ENCODE measurements at places on chromosomes 16 and 17.

DNA sequence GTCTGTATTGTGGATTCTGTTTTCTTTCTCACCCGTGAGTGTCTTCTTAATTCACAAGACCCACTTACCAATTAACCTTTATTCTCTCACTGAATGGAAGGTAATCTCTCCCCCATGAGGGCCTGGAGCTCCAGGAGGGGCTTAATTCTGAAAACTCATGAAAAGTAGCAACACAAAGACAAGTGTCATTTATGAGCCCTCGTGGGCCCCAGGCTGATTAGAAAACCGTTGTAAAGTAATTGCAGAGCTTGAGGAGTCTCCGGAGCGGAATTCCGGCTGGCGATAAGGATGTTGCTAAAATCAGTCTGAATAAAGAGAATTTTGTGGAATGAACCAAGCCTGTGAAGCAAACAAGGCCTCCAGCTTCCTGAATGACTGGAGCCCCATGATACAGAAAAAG, 301.5 kb downstream of the HAPSTR1 start:
- no peak for DNase-seq

DNA sequence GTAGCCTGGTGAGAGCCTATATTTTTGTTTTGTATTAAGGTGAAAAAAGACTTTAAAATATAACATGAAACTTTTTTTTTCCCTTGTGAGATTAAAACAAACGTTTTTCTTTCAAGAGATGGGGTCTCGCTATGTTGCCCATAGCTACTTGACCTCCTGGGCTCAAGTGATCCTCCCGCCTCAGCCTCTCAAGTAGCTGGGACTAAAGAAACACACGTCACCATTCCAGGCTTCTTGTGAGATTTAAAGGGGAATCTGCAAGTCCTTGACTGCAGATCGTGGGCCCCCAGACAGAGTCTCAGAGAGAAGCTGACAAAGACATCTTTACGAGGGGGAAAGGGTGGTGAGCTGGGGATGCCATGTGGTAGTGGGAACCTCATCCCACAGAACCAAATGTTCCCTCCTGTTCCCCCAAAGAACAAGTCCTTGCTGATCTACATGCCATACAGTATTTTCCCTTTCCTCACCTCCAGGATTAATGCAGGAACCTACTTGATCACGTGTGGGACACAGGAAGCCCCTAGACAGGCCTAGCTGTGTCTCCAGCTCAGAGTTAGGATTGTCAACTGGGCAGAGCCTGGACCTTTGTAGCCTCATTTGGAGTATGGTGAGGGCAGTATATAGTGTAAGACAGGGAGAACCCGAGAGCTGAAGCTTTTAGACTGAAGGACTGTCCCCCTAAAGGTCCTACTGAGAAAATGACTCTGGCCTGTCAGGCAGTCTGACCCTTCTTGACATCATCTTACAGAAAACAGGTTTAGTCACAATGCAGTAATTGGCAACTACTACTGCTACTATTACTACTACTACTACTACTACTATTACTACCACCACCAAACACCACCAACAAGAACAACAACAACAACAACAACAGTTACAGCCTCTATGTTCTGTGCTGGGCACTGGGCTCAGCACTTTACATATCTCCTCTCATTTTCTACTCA, 4.1 kb downstream of the MAP3K14 start:
- no peak for DNase-seq

- DNase-seq: no peak
These were observed 41.4 kb upstream of the CIBAR2 start for GRCh38 chr16:85153656-85154091.

DNA sequence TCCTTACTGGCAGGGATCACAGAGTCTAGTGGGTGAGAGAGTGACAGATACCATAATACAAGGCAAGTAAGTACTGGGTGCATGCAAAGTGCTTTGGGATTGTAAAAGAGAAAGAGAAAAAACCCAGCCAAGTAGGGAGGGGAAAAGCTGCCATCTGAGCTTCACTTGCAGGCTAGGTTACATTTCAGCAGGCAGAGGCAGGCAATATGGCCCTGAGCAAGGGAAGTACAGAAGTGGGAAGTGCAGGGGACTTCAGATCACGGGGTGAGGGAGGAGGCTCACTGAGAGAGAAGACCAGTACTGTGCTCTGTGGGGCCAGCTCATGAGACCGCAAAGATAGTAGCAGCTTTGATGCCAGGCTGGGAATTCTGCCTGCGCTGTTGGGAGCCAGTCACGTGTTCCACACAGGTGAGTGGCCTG, 230.6 kb downstream of the MSI2 start:
- no peak for DNase-seq

- no peak for DNase-seq
These were observed 1045.4 kb upstream of the EEF2KMT start for GRCh38 chr16:6143020-6143419.

- no peak for DNase-seq
These were observed 4.7 kb upstream of the PSMC5 start for GRCh38 chr17:63822537-63822936.

GRCh38 chr16:25729188-25729915, 37.6 kb downstream of the HS3ST4 start:
- DNase-seq: no peak

DNA sequence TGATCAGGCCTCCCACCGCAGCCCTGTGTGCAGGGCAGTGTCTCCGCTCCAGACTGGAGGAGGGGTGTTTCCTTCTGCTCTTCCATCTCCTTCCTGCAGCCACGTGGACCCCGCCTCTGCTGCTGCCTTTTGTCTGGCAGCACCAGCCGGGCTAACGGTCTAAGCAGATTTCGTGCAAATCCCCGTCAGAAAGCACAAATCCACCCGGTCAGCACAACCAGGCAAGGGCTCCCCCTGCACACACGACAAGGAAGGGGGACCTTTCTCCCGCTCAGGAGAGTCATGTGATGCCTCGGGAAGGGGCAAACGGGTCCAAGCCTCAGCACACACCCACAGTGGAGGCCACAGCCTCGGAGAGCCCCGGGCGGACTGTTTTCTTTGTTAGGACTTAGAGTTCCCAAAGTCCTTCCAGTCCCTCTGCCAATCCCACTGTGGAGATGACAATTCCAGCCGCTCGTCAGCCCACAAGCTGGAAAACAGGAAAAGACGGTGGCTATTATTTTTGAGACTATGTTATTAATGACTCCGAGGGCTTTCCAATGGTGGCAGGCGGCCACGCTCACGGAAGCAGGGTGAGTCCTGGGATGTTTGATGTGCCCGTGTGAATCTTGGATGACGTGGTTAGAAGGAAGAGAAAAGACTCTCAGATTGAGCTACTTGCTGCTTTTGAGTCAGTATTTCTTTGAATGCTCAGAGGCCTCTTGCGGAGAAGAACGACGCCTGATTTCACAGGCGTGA, 22.5 kb upstream of the MEAK7 start:
- DNase-seq: no peak

DNA sequence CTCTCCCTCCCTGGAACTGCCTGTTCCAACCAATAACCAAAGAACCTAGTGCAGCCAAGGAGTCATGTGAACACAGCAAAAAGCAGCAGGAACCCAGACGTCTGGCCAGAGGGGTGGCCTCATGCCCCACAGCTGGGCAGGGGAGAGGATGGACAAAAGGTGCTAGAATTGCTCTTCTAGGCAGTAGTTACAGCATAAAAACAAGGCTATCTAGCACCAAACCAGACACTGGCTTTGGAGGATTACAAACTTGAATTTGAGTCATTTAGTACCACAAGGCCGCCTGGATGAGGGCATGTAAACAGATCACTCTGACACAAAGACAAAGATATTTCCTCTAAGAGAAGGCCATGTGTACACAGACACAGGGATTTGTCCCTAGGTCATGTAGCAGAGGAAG, 423.3 kb upstream of the MAF start:
- DNase-seq: no peak

GRCh38 chr16:69381231-69381630, 4.6 kb downstream of the TERF2 start:
- no peak for DNase-seq

- no peak for DNase-seq
These were observed 13.3 kb upstream of the NUDT16L1 start for GRCh38 chr16:4679850-4680636.

DNA sequence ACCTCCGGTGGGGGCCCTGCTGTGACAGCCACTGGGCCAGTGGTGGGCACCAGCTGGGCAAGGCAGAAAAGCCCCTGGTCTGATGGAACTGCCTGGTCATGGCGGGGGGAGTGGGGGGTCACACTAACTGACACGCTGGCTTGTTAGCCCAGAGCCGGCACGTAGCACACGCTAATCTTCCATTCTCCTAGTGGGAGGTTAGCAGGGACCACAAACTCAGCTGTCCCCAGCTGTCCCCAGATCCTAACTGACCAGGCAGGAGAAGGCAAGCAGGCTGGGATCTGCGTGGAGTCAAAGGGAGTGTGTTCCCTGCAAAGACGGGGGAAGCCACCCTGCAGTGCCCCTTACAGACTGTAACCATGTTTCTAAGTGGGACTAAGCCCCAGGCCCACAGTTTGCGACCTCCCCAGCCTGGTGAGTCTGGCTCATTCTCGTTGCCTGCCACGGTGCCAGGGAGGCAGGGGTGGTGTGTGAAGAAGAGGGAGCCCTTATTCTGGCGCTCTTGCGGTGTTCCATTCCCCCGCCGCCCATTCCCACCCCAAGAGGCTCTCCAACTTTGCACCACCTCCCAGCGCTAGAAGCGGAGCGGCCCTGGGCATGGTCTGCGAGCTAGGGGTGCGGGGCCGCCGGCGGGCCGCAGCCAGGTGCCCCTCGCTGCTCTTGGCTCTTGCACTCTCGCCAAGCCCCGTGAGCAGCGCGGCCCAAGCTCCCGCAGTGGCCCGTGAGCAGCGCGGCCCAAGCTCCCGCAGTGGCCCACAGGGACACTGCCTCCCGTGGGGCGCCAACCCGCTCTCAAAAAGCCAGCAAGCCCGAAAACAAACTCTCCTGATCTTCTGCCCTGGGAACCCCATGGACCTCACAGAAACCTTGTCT, 12.1 kb upstream of the ZNF423 start:
- no peak for DNase-seq

DNA sequence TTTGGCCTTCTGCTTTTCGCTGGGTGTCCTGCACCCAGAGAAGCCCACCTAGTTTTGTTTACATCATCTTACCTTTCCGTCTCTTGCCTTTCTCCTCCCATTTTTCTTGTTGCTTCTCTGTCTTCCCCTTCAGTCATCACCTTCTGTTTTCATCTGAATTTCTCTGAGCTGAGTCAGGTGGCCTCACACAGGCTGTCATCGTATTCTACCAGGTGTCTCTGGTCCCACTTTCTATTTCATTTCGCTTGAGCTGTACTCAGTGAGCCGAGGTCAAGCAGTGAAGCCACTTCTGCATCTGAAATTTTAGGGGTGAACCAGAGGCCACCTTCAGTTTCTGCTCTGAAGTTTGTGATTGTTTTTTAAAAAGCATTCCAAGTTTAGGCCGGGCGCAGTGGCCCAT, 9.7 kb downstream of the CRAMP1 start:
- no peak for DNase-seq

DNA sequence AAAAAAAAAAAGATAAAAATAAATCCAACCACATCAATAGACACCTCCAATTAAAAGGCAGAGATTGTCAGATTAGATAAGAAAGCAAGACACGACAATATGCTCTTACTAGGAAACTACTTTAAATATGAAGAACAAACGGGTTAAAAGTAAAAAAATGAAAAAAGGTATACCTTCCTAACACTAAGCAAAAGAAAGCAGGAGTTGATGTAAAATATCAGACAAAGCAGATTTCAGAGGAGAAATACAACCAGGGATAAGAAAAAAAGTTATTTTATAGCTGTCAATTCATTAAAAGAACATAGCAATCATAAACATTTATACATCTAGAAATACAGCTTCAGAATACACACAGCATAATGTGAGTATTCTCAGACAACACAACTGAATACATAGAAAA, 49.7 kb upstream of the CCDC182 start:
- DNase-seq: no peak

GRCh38 chr16:5541356-5541755, 443.8 kb upstream of the EEF2KMT start:
- DNase-seq: no peak

DNA sequence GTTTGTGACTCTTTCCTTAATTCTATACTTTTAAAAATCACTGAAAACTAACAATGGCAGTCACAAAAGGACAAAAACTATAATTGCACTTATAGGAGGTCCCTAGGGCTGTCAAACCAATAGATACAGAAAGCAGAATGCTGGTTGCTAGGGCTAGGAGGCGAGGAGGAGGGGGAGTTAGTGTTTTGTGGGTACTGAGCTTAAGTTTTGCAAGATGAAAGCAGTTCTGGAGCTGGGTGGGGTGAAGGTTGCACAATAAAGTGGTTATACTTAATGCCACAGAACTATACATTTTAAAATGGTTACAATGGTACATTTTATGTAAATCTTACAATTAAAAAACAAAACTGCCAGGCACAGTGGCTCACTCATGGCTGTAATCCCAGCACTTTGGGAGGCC, 27.3 kb downstream of the NUBP1 start:
- no peak for DNase-seq

DNA sequence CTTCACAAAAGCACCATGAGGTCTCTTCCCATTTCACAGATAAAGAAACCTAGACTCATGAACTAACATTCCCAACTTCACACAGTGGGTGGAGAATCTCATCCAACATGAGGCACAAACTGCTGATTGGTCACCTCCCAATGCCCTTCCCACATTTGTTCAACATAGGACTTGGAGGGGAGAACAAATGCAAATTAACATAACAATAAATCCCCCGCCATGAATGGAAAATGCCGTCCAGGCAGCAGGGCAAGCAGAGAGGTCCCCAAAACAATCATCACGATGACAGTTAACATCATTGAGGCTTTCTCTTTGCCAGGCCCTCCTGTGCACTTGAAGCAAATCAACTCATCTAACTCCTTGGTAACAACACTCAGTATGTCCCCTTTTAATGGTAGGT, 185.3 kb downstream of the TMEM132E start:
- DNase-seq: no peak
